ENCODE measurements at places on chromosomes 16 and 17. TPM values are rescaled to one million over a fixed set of nuclear protein-coding genes. Genes with fewer than 3 reads are reported as not detected.

Gene PLA2G10
- 0.73 TPM for polyA plus RNA-seq

Gene DERL2
- polyA plus RNA-seq, result 89.9 TPM

Gene HAP1
- polyA plus RNA-seq, result 0.27 TPM

Gene DHX58
- polyA plus RNA-seq, result 27.4 TPM

Gene CIITA
- 0.38 TPM for polyA plus RNA-seq

Gene FOXN1
- not detected for polyA plus RNA-seq

Gene SLC6A2
- polyA plus RNA-seq, result not detected

Gene RNF227
- polyA plus RNA-seq, result 0.94 TPM

Gene TAT
- polyA plus RNA-seq, result not detected

Gene ASIC2
- 2.0 TPM for polyA plus RNA-seq

Gene MSLN
- polyA plus RNA-seq, result not detected

Gene ATPAF2
- polyA plus RNA-seq, result 11.8 TPM

Gene MT1M
- polyA plus RNA-seq, result 3.7 TPM

Gene FAM83G
- polyA plus RNA-seq, result not detected

Gene SOX15
- polyA plus RNA-seq, result 5.0 TPM

Gene KCNJ16
- polyA plus RNA-seq, result 11.6 TPM

Gene CTRL
- 1.9 TPM for polyA plus RNA-seq

Gene ST6GALNAC2
- polyA plus RNA-seq, result not detected

Gene BAHCC1
- polyA plus RNA-seq, result 1.4 TPM

Gene PTX4
- not detected for polyA plus RNA-seq

Gene MYH13
- not detected for polyA plus RNA-seq

Gene VTN
- polyA plus RNA-seq, result not detected

Gene QPRT
- 1.3 TPM for polyA plus RNA-seq

Gene TBC1D3E
- not detected for polyA plus RNA-seq

Gene C17orf67
- 1.1 TPM for polyA plus RNA-seq

Gene ATP6V0D1
- 83.3 TPM for polyA plus RNA-seq

Gene KRTAP9-7
- not detected for polyA plus RNA-seq

Gene DOC2B
- polyA plus RNA-seq, result 2.2 TPM

Gene TLCD3B
- 0.71 TPM for polyA plus RNA-seq

Gene SSTR5
- not detected for polyA plus RNA-seq

Gene GCGR
- not detected for polyA plus RNA-seq

Gene ZNF205
- polyA plus RNA-seq, result not detected

Gene KRTAP9-6
- polyA plus RNA-seq, result not detected

Gene MCRIP2
- 7.9 TPM for polyA plus RNA-seq

Gene SYCE1L
- polyA plus RNA-seq, result not detected

Gene TLCD1
- 3.5 TPM for polyA plus RNA-seq

Gene PLD6
- 5.0 TPM for polyA plus RNA-seq

Gene LGALS9
- polyA plus RNA-seq, result 0.97 TPM

Gene KRT24
- polyA plus RNA-seq, result 0.85 TPM

Gene CORO1A
- polyA plus RNA-seq, result 2.8 TPM
